ENCODE measurements at places on chromosomes 6 and 20. TPM values are rescaled to one million over a fixed set of nuclear protein-coding genes. Genes with fewer than 3 reads are reported as not detected.

The KLHDC3 gene
- total RNA-seq = 153 TPM

DNA sequence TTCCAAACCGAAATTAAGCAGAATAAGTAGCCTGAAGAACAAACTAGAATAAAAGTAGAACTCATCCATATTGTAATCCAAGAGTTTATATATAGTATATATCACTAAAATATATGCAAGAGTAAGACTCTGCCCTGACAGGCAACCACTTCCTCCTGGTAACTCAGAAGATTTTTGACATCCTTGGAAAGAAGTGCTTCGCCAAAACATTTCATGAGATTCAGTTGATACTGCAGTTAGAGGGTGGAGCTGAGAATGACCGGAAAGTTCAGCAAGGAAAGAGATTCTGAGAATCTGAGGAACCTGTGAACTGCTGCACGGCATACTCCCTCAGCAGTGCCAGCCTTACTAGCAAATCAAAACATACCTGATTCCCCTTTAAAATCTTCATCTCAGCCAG is 79.6 kb downstream of the CDK19 start:
- no peaks in the 10 kb centered on the region for H3K36me3 ChIP-seq
- no peak for DNase-seq
- no peaks in the 10 kb centered on the region for H3K4me1 ChIP-seq
- H3K4me3 ChIP-seq = no peak overlapping the region
- H3K27ac ChIP-seq = no peak overlapping the region

GRCh38 chr6:53544217-53544469 is 758 bp downstream of the GCLC start:
- DNase-seq = no peak
- H3K4me1 ChIP-seq = no peaks in the 10 kb centered on the region
- peak overlapping the region; percentile 88 for H3K4me3 ChIP-seq
- H3K36me3 ChIP-seq = no peaks in the 10 kb centered on the region

GRCh38 chr20:38311091-38311490 is 7.1 kb downstream of the BPI start:
- H3K4me3 ChIP-seq = no peak overlapping the region
- no peaks in the 10 kb centered on the region for H3K4me1 ChIP-seq
- H3K36me3 ChIP-seq = no peaks in the 10 kb centered on the region

The LPIN3 gene
- total RNA-seq = 9.7 TPM

- DNase-seq = no peak
- no peaks in the 10 kb centered on the region for H3K27me3 ChIP-seq
- H3K36me3 ChIP-seq = no peaks in the 10 kb centered on the region
- H3K4me1 ChIP-seq = no peaks in the 10 kb centered on the region
- no peak overlapping the region for H3K27ac ChIP-seq
Measured at GRCh38 chr20:12413116-12413515, 495.4 kb downstream of the BTBD3 start.

GRCh38 chr6:145699462-145699861 is 35.9 kb downstream of the EPM2A start:
- H3K27me3 ChIP-seq = no peaks in the 10 kb centered on the region
- no peak overlapping the region for H3K4me3 ChIP-seq
- no peaks in the 10 kb centered on the region for H3K36me3 ChIP-seq
- H3K27ac ChIP-seq = no peak overlapping the region

GRCh38 chr6:140782941-140783340 is 1349.8 kb upstream of the GJE1 start:
- H3K4me3 ChIP-seq = no peak overlapping the region
- H3K27ac ChIP-seq = no peak overlapping the region
- no peaks in the 10 kb centered on the region for H3K36me3 ChIP-seq

DNA sequence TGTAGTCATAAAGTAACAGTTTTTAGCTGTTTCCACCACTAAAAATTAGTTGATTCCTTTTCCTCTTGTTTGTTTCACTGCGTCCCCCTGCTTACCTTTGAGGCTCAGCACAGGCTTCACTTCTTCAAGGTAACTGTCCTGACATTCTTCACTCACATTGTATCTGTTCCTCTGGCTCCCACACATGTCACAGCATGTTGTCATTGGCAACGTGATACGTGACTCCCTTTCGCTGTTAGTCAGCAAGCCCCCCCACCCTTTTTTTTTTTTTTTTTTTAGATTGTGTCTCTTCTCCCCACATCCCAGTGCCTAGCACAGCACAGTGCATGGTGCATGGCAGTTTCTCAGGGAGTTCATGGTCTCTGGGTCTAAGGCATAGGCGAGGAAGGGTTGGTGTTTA is 13.3 kb downstream of the VAPB start:
- no peaks in the 10 kb centered on the region for H3K27me3 ChIP-seq
- no peak for DNase-seq
- H3K36me3 ChIP-seq = no peaks in the 10 kb centered on the region
- H3K4me1 ChIP-seq = no peaks in the 10 kb centered on the region
- H3K4me3 ChIP-seq = no peak overlapping the region
- H3K27ac ChIP-seq = no peak overlapping the region

The SLC22A1 gene
- not detected for total RNA-seq

The SPO11 gene
- total RNA-seq = not detected

- no peak overlapping the region for H3K4me3 ChIP-seq
- peak overlapping the region; percentile 57 for H3K27ac ChIP-seq
- H3K27me3 ChIP-seq = no peaks in the 10 kb centered on the region
- H3K36me3 ChIP-seq = no peaks in the 10 kb centered on the region
- DNase-seq = no peak
Measured at GRCh38 chr6:118514689-118515088, 33.4 kb upstream of the PLN start.

The HCRTR2 gene
- total RNA-seq = not detected

DNA sequence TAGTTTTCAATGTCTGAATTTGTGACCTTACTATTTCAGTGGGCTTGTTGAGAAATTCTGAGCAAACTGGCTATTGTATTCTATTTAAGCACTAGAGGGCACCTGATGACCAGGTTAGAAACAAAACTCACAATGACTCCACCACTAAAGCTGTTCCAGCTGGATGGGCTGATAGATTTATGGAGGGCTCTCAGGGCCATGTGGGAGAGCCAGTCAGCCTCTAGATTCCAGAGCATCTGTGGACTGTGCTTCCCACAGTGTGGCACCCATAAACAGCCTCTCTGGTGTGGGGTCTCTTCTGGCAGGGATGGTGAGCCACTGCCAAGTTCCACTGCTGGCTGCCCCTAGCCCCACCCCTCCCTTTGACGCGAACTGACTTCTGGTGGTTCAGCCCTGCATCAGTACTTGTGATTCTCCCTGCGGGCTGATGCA is 29.2 kb downstream of the C6orf58 start:
- DNase-seq = no peak
- H3K4me1 ChIP-seq = peaks cover 5% of the 10 kb centered on the region
- no peak overlapping the region for H3K4me3 ChIP-seq
- no peak overlapping the region for H3K27ac ChIP-seq
- H3K27me3 ChIP-seq = no peaks in the 10 kb centered on the region

DNA sequence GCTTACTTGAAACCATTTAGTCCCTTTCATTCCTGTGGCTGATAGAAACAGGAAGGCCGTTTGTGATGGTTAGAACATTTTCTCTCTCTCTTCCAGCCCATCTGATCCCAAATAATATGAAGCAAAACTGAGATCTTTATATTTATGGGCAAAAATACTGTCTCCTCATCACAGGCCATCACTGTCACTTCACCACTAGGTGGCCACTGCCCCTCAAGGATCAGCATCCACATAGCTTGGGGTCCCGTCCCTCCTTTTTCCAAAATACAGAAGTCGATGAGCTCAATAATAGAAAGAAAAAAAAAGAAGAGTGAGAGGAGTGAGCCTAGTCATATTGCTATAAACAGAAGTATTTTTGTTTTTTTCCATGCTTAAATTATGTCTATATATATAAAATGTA is 46.4 kb upstream of the LAMP5 start:
- DNase-seq = no peak
- peaks cover 3% of the 10 kb centered on the region for H3K36me3 ChIP-seq
- no peaks in the 10 kb centered on the region for H3K4me1 ChIP-seq
- no peaks in the 10 kb centered on the region for H3K27me3 ChIP-seq

GRCh38 chr6:21587961-21588480 is 5.5 kb upstream of the SOX4 start:
- no peaks in the 10 kb centered on the region for H3K27me3 ChIP-seq
- H3K27ac ChIP-seq = peak overlapping the region; percentile 89
- no peak for DNase-seq
- peak overlapping the region; percentile 57 for H3K4me3 ChIP-seq

DNA sequence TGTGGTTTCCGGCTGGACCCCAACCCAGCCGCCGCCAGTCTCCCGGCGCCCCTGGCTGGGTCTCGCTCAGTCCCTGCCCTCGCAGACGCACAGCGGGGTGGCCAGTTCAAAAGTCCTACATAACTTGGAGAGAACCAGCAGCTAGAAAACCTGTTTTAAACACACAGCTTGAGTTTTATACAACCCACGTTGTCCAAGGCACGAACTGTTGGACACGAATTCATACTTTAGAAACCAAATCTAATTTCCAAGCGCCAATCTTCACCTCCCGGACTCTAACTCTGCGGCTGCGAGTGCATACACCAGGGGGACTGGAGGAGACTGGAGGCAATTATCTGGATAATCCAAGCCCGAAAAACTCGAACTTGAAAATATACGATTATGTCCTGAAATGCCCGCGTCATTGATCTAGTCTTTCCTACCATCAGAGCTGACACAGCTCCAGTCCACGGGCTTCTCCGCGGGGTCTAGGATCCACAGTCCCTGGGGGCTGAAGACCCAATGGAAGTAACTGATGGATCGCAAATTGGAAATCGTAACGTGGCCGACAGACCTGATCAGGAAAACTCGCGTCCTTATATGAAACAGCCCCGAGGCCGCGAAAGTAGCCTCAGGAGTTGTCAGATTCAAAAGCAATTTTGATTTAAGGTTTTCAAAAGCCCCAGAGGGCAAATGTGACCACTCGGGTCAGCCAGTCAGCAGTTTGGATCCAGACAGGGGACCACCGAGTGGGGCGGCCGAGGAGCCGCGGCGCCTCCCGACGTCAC is 843 bp upstream of the HEY2 start:
- peak overlapping the region; percentile 73 for H3K4me3 ChIP-seq
- no peak for DNase-seq
- H3K4me1 ChIP-seq = no peaks in the 10 kb centered on the region
- peak overlapping the region; percentile 86 for H3K27ac ChIP-seq

DNA sequence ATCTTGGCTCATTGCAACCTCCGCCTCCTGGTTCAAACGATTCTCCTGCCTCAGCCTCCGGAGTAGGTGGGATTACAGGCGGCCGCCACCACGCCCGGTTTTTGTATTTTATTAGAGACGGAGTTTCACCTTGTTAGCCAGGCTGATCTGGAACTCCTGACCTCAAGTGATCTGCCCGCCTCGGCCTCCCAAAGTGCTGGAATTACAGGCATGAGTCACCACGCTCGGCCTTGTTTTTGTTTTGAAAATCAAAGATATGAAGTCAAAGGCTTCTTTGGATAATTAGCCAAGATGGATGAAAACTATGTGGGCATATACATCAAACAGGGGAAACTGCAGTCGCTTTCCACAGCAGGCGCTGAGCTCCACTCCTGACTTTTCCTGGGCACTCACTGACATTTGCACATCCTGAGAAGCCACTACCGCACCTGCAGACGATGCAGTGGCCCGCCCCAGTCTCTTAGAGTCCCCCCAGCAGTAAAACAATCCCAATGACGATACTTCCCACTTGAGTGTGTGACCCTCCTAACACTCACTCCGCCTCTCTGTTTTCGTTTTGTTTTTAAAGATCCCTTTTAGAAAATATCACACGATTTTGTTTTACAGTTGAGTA is 44.1 kb downstream of the GJA1 start:
- no peaks in the 10 kb centered on the region for H3K4me1 ChIP-seq
- no peak overlapping the region for H3K4me3 ChIP-seq
- no peaks in the 10 kb centered on the region for H3K27me3 ChIP-seq
- H3K36me3 ChIP-seq = no peaks in the 10 kb centered on the region

Data from right atrium auricular region (tissue), 2 donors.